ENCODE measurements at places on chromosomes 4 and X.

DNA sequence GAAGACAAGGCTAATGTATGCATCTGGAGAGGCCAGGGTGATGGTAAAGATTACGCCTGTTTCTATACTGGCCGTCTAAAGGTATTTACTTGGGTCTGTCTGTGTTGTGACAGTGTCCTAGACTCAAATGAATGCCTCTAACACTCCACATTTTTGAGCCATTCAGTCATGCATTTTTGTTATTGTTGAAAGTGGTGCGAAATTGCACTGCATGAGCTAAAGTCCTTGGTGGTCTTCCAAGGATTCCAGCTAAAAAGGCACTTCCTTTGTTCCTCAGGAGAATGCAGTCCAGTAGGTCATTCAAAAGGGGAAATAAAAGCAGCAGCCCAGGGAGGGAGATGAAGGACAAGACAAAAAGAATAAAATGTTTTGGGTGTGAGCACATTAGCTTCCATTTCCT is 3.0 kb downstream of the GPC4 start:
- DNase-seq: no peak

- no peak for DNase-seq
These were observed 141.6 kb downstream of the SPATA18 start for GRCh38 chr4:52192721-52193135.

GRCh38 chr4:176830971-176831370 is 38.2 kb upstream of the VEGFC start:
- DNase-seq: no peak

GRCh38 chr4:86130160-86130933 is 229.5 kb downstream of the MAPK10 start:
- DNase-seq: no peak

DNA sequence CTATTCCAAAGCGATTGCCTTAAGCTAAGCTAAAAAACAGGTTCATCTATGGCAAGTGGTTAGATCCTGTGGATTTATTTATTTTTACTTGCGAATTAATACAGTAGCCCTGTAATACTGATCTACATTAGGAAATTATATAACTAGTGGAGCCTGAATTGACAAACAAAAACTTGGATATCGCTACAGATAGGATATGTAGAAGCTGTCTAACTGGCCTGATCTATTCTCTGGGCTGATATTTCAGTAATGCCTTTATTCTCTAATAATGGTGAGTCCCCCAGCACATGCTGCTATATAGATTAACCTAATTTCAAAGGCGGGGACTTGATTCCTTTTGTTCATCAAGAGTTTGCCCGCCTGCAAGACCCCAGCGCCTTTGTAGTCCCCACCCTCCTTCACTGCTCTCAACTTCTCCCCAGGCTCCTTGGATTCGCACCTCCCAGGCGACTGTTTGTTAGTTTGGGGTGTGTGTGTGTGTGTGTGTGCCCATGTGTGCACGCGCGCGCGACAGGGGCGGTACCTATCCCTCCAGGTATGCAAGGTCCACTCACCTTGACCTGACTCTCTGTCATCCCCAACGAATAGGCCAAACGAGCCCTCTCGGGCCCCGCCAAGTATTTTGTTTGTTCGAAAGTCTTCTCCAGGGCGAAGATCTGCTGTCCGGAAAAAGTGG is 3.8 kb downstream of the NKX6-1 start:
- no peak for DNase-seq

DNA sequence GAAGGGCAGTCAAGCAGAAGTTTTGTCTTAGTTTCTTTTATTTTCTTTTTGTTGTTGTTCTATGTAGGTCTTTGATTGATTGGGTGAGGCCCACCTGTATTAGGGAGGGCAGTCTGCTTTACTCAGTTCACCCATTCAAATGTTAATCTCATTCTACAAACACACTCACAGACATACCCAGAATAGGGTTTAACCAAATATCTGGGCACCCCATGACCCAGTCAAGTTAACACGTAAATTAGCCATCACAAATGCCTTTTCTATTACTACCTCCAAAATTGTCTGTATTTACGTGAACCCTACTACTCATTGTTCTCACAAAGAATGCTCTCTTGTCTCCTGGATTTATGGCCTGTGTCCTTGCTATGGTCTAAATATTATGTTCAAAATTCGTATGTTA is 339.7 kb downstream of the ANK2 start:
- no peak for DNase-seq

DNA sequence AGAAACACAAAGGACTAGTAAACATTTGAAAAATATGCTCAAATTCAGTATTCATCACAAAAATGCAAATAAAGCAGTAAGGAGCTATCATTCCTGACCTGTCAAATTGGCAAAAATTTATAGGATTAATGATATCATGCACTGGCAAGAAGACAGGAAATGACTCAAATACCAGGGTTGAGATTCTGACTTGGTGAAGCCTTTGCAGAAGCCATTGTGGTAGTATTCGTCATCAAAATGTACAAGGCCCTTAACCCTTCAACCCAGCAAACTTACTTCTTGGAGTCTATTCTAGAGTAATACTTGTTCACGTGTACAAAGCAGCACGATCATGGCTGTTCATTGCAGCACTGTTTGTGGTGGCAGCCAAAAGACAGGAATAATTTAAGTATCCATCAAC is 132.4 kb downstream of the ENOX2 start:
- DNase-seq: no peak

DNA sequence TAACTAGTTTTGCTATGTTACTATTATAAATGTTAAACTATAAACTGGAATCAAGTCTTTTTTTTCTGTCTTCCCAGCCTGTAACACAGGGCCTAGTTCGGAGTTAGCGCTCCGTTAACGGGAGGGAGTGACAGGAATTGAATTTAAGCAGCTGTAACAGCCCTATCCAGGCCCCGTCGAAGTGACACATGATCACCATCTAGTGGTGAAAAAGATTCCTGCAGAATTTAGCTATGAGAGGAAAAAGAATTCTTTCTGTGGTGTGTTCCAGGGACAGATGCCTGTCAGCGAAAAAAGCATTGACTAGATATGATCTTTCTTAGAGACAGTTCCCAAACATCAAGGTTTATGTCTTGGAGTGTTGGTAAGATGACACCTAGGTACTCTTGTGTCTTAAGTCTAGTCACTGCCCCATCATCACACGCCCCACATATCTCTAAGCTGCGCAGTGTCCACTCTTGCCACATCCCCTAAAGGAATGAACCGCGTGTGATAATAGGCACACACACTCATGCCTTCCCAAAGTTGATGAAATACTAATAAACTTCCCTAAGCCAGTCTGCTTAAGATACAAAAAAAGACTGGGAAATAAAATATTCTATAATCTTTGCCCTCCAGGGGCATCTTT is 2.1 kb downstream of the GAB3 start:
- DNase-seq: no peak

GRCh38 chr4:107034091-107034995 is 1.8 kb downstream of the DKK2 start:
- DNase-seq: no peak

DNA sequence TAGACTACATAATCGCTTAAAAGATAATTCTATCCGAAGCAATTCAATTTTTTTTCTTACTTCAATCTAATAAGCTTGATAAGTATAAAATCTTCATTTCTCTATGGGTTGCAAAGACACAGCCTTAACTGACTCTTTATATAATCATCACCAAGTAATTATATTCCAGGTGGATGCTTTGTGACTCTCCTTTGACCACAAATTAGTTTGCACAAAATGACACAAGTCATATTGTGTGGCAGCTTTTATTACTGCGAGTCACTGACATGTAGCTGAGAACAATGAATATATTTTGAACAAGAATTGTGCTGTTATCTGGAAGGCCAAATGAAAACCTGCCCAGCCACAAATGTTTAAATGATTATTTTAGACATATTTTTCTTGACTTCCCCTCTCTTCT is 1727.8 kb downstream of the ARAP2 start:
- no peak for DNase-seq

DNA sequence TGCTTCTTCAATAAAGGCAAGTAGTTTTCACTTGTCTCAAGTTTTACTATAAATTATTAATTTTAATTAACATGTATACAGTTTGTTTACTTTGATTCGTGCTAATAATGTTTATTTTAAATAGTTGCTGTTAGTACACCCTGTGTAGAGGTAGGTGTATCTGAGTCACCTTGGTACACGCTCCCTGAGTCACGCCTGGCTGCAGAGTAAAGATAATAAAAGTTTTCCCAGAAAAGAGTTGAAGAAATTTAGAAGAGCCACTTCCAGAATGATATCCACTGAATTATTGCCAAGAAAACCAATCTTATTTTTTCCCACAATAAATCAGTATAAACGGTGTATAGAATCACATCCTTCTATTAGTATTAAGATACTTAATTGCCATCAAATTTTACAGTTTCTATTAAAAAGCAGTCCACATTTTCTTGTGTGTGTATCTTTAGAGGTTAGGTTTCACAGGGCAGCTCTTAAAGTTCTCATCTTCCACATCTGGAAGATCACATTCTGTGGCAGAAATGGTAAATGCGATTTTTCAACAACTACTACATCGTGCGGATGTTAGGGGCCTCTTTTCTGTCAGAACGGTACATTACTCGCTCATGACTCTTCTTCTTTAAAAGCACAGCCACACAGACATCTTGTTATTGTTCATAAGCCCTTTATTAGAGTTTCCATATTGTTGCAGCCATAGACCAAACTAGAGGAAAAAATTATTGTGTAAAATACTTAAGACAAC is 55.4 kb downstream of the HADH start:
- DNase-seq: no peak

GRCh38 chrX:39645178-39645895 is 452.4 kb downstream of the BCOR start:
- no peak for DNase-seq

- DNase-seq: no peak
These were observed 50.8 kb upstream of the BOD1L1 start for GRCh38 chr4:13678186-13678924.

GRCh38 chr4:138223231-138223910 is 18.8 kb downstream of the SLC7A11 start:
- DNase-seq: no peak

DNA sequence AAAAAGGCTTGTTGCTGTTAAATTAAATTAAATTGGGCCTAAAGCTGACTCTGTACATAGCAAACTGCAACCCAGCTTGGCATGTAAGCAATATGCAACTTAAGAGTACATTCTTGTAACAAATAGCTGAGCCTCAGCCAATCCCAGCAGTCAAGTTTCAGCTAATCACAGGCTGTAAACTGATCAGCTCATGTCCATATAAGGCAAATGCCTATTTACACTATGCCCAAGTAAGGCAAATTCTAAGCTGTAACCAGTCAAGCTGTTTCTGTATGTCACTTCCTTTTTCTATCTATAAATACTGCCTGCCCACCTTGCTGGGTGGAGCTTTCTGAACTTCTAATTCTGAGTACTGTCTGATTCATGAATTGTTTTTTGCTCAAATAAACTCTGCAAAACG is 429.1 kb upstream of the FTHL17 start:
- DNase-seq: no peak

GRCh38 chrX:30111431-30111830 is 103.9 kb upstream of the MAGEB2 start:
- DNase-seq: no peak

DNA sequence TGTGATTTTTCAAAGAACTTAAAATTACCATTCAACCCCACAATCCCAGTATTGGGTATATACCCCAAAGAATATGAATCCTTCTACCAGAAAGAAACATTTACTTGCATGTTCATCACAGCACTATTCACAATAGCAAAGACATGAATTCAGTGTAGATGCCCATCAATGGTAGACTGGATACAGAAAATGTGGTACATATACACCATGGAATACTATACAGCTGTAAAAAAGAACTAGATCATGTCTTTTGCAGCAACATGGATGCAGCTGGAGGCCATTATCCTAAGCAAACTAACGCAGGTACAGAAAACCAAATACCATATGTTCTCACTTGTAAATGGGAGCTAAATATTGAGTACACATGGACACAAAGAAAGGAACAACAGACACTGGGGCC is 34.1 kb upstream of the TMPRSS11F start:
- no peak for DNase-seq

DNA sequence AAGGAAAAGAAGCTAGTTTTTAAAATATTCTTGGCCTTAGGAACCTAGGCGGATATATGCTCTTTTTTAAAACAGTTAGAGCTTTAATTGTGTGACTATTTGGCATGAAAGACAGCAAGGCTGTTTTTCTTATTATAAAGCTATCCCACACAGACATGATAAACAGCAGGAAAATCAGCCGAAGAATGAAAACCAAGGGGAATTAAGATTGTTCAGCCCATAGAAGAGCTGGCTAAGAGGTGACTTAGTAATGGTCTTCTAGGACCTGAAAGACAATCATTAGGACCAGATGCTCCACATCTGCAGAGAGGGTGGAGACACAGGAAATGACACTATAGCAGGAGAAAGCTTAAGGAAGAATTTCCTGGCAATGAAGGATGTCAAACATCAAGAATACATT is 171.4 kb upstream of the NRK start:
- DNase-seq: no peak

GRCh38 chr4:111618908-111619307 is 526.3 kb upstream of the FAM241A start:
- no peak for DNase-seq

DNA sequence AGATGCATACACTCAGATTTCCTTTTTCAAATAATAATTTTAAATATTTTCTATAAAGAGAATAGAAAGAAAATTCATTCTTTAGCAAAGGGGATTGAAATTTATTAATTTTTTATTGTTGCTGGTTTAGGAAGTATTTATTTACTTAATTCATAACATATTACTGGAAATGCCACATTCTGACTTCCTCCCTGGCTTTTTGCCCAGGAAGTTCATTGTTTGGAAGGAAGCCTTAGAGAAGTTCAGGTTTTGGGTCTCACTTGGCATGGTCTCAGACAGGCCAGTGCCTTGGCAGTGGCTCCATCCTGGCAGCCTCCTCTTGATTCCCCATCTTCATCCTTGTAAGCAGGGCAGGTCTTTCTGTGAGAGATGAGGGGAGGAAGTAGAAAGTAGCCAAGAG is 50.5 kb downstream of the IL15 start:
- DNase-seq: no peak

GRCh38 chr4:25174674-25175073 is 14.4 kb upstream of the SEPSECS start:
- no peak for DNase-seq

GRCh38 chr4:54855191-54855854 is 197.6 kb downstream of the KIT start:
- no peak for DNase-seq

DNA sequence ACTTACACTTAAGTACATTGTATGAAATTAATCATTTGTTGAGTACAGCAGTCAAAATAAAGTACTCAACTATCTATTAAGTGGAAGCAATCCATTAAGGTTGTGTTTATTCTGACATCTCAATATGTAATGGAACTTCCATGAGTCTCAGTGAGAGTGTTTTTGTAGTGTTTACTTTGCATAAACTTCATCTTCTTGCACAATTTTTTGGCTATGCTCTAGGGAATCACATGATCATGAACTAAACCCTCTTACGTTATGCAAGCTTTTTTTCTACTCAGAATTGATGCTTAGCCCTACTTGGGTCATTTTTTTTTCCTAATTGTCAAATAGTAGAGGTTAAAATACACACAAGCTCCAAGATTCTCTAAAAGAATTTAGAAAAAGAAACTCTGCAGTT is 21.1 kb upstream of the PIGA start:
- no peak for DNase-seq

- no peak for DNase-seq
These were observed 137.4 kb downstream of the BMP15 start for GRCh38 chrX:51047950-51048349.
